Suppressor macrophage treated with lipopolysaccharide for 4 hours (primary cell): ENCODE measurements at places on chromosomes 7 and 10.
A peak's percentile ranks its signal among the peaks of the same experiment; 100 is the strongest.

GRCh38 chr7:130346177-130346905 is 1.7 kb downstream of the CPA5 start:
- no peak for DNase-seq

DNA sequence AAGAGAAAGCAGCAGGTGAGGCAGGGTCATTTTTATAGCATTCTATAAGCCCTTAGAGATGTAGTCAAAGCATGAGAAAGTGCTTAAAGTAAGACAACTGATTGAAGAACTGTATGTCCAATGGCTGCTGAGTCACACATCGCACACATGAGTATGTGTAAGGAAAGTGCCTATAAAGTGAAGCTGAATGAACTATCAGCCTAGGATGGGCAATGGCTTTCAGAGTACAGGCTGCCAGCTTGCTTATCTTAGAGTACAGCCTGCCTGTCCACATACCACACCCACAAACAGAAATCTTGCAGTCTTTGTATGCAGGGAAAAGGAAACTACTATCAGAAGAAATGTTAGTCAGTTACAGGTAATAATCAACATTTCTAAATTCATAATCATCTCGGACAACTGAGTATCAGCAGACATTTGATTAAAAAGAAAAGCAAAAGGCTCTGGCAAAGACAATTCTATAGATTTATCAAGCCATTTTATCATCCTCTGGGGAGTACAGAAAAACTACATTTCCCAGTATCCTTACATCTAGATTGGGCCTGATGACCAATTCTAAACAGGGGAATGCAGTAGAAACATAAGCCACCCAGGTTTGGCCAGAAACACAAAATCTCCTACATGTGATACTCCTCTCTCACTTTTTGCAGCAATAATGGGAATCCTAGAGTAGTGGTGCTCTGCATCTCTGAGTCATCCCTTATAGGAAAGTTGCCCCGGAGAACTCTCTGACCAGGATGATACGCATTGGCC is 16.2 kb upstream of the EPHB6 start:
- DNase-seq = peak; percentile 13

DNA sequence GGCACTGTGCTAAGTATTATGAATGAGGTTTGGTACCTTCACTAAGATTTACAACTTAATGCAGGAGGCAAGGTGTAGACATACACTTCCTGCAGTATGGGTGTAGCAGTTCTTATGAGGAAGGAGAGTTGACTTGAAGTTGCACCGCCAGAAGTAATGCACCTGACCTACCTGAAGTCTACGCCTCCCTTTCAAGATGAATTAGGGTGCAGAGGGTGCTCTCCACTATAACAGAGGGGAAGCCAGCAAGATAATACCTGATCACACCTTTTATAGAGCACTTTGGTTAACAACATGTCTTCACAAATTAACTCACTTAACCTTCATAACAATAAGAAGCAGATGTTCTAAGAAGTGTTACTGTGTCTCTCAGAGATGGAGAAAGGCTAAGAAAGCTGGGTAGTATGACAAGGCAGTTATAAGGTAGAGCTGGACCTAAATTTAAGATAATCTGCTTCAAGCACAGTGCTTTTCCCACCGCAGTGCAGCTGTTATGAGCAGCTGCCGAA is 552 bp upstream of the RAB18 start:
- DNase-seq = no peak

DNA sequence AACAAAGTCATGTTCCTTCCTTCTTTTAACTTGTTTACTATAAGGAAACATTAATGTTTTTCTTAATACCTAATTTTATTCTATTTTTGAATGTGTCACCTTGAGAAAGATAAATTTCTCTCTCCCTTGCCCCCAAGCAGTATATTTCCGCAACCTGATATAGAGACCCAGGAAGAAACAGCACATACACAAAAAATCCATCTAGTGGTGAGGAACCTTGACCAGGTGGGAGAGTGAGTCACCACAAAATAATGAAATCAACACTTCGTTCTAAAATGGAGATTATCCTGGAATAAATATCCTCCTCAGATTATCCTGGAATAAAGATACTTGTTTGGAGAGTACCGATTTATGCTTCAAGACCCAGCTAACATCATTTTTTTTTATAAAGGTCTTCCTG is 232.9 kb upstream of the PTN start:
- DNase-seq = no peak

- DNase-seq = no peak
Observed at GRCh38 chr7:145313551-145313950, 477.7 kb upstream of the TPK1 start.

DNA sequence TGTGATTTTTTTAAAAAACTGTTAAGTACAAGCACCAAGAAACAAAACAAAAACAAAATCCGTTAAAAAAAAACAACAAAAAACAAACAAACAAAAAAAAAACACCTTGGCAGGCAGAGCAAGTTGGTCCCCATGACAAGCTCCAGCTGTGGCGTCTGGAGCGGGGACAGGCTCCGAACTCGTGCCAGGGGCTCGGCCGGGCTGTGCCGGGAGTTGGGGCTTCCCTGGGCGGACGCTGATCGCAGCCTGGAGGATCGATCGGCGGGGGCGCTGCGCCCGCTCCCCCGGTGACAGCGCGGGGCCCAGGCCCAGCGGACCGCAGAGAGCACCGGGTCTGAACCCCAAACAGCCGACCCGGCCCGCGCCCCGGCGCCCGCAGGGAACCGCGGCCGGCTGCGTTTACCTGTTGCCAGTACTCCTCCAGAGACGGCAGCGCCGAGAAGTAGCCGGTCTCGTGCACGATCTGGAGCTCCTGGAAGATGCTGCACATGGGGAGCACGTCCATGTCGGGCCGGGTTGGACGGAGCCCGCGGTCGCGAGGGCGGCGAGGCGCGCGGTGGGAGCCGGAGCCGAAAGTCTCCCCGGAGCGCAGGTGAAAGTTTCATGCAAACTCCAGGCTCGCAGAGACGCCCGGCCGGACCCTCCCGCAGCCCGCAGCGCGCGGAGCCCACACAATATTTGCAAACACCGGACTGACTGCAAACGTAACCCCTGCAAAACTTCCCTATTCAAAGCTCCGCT is at the start of gene KLF6:
Gene KLF6 (minus strand): TSS at position 700 of the 741 bp plus-strand sequence. CDS start 195 bp downstream, at position 505.
- peak; percentile 62 for DNase-seq

DNA sequence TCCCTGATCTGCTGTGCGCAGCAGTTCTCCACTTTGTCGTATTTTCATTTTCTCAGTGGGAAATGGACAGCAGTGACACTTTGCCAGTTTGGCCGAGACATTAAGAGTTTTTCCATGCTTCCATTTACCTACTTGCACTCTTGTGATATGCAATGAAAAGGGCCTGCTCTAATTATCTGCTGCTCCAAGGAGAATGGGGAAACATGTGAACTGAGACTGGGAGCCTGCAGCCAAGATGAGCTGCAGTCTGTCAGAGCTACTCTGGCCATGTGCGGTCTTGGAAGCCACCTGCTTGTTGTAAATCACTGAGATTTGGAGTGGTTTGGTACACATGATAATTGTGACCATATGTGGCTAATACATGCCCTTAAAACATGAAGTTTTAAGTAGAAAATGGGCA is 586.6 kb upstream of the POT1 start:
- DNase-seq = no peak

DNA sequence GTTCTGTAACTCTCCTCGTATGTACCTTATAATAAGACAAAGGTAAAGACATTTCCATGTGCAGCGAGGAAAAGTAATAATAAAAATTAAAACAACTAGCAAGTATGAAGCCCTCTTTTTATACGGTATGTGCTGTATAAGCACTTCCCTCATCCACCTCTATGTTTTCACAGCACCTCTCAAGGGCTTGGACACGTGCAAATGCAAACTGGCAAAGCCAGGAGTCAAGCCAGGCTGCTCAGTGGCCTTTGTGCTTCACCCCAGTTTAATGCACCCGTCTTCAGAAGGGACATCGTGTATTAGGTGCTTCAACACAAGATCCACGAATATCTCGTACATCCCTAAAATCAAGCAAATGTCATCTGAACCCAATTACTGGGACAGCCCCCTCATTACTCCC is 1.3 kb upstream of the DGKI start:
- no peak for DNase-seq

- no peak for DNase-seq
Observed at GRCh38 chr10:27857616-27858015, 112.0 kb upstream of the MKX start.

GRCh38 chr7:158283016-158283974 is 304.3 kb downstream of the PTPRN2 start:
- no peak for DNase-seq

- no peak for DNase-seq
Observed at GRCh38 chr7:99451936-99452335, 13.2 kb downstream of the CPSF4 start.

DNA sequence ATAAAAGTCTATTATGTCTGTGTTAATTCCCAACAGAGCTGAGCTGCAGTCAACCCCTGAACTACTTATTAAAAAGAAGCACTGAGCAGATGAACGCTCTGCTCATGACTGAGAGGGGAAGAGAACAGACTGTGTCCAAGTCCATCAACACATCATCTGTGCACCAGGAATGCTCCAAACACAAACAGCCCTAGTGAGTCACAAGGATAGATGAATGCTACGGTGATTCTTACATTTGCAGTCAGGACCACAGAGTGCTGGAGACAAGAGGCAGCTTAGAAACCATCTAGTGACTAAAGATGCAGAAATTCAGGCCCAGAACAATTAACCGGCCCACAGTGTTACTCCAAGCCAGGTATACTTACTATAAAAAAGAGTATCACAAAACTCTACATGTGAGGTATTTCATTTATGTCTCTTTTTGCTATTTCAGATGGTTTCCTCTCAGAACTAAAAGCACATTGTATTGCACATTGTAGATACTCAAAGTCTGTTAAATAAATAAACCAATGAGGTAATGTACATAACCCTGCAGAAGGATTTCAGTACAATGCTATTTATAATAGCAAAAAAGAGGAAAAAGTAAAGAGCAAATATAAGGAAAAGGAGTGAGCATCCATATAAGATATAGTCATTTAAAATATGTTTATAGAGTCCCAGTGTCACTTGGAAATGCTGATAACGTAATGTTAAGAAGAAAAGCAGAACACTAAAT is 159.2 kb downstream of the KCNMA1 start:
- DNase-seq = no peak

DNA sequence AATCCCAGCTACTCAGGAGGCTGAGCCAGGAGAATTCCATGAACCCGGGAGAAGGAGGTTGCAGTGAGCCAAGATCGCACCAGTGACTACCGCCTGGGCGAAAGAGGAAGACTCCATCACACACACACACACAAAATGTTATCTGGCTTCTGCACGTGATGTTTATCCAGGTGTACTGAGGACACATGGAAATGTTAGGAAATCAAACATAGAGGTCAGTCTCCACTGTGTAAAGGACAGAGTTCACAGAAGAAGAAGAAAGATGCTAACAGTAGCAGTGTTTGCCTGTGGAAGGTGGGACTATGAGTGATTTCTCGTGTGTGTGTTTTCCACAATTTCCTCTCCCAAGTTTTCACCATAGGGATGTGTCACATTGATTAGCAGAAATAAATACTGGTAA is 256.9 kb downstream of the ELMO1 start:
- no peak for DNase-seq

DNA sequence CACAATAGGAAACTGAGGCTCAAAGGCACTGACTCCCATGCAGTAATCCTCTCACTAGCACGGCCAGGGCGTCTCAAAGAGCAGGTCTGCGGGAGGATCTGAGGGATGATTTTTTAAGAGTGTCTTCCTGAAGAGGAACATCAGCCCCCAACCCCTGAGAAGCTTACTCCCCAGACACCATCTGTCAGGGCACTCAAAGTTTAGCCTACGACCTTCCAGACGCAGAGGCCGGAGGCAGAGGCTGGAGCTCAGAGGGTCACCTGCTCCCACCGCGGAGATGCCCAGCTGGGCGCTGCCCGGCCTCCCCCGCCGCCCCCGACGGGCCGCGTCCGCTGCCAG is 1.7 kb downstream of the ZNF777 start:
- DNase-seq = no peak

DNA sequence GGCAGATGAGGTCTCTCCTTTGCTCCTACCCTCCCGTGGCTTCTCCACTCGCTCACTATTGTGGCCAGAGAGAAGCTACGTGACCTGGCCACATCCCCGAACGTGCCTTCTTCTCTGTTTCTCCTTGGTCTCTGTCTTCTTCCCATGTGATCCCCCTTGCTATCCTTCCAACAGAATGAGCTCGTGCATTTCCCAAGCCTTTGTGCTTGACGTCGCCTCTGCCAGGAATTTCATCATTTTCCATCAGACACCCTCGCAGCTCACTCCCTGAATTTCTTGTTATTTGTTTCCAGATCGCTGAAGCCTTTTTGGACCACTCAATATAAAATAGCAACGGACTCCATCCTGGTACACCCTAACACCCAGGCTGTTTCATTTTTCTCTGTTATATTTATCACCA is 13.8 kb upstream of the INHBA start:
- DNase-seq = no peak

DNA sequence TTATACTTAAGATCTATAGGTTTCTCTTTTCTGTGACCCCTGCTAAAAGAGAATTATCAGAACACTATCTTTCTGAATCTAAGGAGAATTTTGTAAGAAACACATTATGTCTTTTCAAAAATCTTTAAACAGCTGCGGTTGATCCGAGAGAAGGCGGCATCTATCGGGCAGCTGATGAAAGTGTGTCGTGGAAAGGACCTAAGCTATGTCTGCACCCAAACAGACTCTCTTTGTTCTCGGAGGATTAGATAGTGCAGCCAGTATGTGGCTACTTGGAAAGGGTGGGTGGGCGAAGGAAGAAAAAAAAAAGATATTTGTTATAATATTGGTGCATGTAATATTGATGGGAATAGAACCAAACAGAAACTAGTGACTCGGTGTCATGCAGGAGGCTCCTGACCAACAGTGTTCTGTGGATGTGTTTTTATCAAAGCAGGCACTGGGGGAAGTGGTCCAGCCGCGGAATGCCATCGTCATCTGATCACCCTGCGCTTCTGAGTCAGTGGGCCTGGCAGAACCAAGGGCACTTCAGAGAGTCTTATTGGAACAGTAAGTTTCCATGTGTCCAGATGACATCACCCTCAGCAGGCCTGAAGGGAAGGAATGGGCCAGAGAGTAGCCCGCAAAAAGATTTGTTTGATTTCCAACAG is 509.7 kb upstream of the AKR1E2 start:
- no peak for DNase-seq

DNA sequence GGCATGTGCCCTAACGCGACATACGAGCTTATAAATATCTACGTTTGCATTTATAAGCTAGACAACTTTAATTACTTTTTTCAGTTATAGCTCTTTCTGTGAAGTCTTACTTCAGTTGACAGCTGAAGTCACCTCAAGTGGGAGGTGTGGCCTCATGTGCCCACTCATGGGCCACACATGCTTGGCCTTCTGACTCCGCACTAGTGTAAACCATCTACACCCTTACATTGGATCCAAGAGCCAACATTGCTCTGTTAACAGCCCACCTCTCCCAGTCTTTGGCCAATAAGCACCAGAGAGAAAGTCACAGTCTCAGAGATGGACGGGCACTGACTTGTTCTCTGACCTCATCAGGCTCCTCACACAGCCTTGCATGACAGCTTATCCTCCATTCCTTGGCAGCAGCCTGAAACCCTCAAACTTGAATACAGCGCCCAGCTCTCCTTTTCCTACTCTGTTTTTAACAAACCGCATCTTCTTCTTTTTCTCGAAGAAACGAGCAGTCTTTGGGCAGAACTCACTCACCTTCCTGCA is 70.9 kb upstream of the AMPH start:
- no peak for DNase-seq

- DNase-seq = no peak
Observed at GRCh38 chr10:3526727-3527501, 258.1 kb downstream of the KLF6 start.

- no peak for DNase-seq
Observed at GRCh38 chr10:117425974-117426566, 50.8 kb upstream of the PDZD8 start.

- DNase-seq = peak; percentile 88
Observed at GRCh38 chr7:140230861-140231770, 54.3 kb upstream of the KDM7A start.
